ENCODE measurements at places on chromosomes 2 and 18.

DNA sequence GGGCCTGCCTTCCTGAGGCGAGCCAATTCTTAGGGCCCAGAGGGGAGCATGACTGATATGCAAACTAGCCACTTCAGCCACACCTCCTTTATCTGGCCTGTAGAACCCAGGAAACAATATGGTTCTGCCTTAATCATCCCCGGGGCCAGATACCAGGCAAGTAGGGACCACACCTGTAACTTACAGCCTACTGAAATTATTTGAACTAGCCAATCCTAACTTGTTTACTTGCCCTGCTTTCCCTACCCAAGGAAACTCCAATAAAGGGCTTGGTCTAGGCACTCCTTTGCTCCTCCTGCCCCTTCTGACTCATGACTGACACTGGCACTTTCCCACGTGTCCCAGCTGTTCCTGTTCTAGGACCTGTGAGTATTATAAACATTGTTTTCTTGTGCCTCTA is 57.6 kb downstream of the MYOM1 start:
- no peak for DNase-seq

DNA sequence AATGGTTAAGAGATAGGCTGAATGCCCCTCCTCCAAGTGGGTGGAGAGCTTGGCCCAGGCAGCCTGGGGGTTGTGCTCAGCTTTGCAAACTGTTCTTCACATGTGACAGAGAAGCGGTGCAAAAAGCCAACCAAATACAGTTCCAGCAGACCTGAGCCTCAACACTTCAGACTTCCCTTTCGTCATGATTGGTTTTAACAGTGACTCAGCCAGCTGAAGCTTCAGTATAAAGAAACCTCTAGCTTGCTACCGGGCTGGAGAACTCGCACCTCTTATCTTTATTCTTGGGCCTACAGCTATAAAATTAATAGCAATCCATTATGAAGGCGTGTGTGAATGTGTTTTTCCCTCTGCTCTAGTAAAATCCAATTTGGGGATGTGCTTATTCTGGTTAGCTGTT is 20.0 kb downstream of the SETBP1 start:
- DNase-seq: no peak

DNA sequence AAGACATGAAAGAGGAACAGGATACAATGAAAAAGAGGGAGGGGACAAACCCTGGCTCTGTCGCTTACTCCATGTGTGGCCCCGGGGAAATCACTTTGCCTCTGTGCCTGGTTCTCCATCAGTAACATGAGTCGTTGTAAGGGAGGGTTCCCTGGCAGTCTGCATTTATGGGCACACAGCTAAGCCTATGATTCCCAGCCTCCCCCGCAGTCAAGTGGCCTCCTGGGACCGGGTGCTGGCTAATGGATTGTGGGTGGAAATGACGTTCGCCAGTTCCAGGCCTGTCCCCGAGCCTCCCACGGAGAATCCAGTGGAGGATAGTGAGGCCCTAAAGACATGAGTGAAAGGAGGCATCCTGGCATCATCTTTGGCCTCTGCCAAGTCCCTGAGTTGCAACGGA is 42.7 kb downstream of the SFXN5 start:
- DNase-seq: peak; percentile 50

DNA sequence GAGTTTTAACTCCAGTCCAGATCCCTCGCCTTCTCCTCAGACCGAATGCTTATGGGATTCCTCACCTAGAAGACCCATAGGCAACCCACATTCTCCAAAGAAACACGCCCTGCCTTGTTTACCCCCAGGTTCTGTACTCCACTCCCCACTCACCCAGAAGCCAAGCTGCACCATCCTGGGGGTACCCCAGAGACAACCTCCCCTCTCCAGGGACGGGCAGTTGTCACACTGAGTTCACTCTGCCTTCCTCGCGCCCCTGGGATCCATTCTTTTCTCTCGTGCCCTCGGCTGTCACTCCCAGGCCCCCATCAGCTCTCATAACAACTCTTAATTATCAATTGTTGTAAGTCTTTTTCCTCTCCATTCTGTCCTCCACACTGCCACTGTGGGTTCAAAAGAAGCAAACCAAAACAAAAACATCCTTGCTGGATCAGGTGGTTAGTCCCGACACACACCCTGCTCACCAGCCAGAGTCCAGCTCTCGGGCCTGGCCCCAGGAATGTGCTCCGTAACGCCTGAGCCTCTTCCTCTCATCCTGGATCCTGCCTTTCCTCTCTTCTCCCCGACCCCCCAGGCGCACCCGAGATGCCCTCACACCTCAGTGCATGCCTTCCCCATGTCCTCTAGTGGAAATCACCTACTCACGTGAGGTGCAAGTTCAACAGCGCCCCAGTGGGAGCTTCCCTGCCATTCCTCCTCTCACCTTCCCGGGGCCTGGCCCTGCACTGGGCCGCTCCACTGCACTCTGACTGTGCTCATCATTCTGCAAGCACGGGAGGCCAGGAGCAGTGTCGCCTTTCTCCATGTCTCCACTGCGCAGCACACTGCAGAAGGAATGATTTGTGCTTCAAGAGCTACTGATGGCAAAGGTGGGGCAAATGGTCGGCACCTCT is 20.7 kb downstream of the COX7A2L start:
- peak; percentile 19 for DNase-seq

- no peak for DNase-seq
Observed at GRCh38 chr18:7256618-7257425, 25.9 kb downstream of the LRRC30 start.

DNA sequence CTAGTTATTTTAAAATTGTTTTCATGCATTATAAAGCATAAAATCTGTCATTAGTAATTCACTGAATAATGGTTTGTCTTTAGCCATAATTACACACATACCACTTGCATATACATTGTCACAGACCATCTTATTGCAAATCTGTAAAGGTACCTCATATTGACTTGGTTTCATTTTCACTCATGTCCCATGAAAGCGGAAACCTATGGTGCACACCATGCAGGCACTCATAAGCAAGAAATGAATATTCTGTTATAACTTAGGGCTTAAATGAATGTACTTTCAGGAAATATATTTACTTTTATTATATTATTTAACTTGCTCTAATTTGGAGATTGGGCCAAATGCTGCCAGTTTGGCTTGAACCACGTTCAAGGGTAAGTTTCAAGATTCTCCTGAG is 29.2 kb upstream of the STK17B start:
- no peak for DNase-seq

DNA sequence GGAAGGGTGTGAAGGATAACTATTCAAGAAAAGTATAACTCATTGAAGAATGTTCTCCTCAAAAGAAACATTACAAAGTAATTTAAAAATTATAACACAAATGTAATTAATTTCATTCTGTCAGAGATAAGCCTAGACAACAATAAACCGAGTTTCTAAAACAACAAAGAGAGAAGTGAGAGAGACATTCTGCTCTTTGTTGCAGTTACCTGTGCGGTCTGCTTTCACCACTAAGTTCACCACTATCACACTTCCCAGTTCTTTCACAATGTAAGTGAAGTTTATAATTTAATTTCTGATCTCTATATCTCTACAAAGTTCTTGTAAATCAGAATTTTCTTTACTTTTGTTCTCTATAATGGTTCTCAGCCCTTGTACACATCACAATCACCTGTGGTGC is 76.3 kb upstream of the FRZB start:
- no peak for DNase-seq

DNA sequence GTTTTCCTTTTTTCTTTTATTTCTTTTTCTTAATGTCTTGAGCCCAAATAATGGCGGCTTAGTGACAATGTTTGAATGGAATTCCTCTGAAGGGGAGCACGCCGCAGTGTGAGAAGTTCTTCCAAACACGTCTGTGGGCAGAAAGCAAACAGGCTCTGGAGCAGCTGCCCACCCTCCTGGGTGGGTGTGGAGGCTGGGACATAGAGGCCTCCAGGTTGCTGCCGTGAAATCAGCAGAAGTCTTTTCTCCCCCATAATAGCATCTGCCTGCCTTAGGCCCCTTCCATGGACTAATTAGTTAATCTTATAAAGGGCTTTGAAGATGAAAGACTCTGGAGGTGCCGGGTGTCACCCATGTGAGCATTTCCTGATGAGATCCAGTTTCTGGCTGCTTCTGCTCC is 213.9 kb downstream of the SH3RF3 start:
- no peak for DNase-seq

- DNase-seq: peak; percentile 23
Observed at GRCh38 chr18:57430079-57431001, 4.8 kb upstream of the ONECUT2 start.

- DNase-seq: no peak
Observed at GRCh38 chr2:58930537-58930936, 689.4 kb upstream of the FANCL start.

DNA sequence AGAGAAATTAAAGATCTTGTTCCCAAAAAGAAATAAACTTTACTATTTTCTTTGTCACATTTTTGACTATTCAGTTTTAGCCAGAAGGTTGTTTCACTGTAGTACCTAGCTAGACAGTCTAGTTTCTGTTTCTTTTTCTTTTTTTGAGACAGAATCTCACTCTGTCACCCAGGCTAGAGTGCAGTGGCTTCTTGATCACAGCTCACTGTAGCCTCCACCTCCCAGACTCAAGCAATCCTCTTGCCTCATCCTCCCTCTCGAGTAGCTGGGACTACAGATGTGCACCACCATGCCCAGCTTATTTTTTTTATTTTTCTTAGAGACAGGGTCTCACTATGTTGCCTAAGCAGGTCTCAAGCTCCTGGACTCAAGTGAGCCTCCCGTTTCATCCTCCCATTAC is 2.2 kb downstream of the RBM45 start:
- no peak for DNase-seq

- DNase-seq: no peak
Observed at GRCh38 chr2:47504174-47504810, 101.3 kb downstream of the MSH2 start.

GRCh38 chr2:229032608-229033234 is 238.4 kb downstream of the PID1 start:
- DNase-seq: no peak

DNA sequence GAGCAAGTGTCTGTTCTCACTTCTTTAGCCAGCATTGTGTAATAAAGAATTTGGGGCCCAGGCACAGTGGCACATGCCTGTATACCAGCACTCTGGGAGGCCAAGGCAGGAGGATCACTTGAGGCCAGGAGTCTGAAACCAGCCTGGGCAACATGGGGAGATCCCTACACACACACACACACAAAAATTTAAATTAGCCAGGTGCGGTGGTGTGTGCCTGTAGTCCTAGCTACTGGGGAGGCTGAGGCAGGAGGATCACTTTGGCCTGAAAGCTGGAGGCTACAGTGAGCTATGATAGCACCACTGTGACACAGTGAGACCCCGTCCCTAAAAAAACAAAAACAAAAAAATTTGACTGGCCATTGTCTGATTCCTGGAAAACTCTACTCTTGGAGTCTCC is 8.3 kb downstream of the REV1 start:
- no peak for DNase-seq

DNA sequence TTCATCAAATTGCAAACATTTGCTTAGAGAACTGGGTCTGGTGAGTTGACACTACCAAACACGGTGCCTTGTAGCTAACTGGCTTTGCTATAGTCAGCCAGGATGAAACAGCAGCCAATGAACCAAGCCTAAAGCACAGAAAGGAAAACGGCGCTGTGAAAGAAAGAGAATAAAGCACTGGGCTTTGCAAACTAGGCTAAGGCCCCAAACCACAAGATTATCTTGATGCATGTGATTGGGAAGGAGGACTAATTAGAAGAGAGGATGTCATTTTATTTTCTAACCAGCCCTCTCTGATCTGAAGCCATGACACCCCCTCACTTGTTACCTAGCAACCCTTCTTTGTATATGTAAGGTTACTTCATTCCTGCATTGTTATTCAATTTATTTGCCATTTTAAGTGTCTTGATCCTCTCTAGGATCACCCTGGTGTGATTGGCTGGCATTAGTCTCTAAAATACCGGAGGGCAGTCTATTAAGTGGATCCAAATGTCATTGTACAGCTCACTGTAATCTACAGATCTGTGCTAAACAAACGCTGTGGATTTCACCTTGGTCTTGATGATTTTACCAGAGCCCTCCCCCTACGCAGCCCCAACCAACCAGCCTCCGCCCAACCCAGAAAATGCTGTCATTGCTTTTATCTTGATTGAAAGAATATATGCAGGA is 395.4 kb upstream of the ACVR2A start:
- no peak for DNase-seq

- no peak for DNase-seq
Observed at GRCh38 chr18:10290638-10291235, 163.7 kb upstream of the APCDD1 start.

GRCh38 chr2:237495521-237496117 is 8.6 kb downstream of the MLPH start:
- DNase-seq: no peak

DNA sequence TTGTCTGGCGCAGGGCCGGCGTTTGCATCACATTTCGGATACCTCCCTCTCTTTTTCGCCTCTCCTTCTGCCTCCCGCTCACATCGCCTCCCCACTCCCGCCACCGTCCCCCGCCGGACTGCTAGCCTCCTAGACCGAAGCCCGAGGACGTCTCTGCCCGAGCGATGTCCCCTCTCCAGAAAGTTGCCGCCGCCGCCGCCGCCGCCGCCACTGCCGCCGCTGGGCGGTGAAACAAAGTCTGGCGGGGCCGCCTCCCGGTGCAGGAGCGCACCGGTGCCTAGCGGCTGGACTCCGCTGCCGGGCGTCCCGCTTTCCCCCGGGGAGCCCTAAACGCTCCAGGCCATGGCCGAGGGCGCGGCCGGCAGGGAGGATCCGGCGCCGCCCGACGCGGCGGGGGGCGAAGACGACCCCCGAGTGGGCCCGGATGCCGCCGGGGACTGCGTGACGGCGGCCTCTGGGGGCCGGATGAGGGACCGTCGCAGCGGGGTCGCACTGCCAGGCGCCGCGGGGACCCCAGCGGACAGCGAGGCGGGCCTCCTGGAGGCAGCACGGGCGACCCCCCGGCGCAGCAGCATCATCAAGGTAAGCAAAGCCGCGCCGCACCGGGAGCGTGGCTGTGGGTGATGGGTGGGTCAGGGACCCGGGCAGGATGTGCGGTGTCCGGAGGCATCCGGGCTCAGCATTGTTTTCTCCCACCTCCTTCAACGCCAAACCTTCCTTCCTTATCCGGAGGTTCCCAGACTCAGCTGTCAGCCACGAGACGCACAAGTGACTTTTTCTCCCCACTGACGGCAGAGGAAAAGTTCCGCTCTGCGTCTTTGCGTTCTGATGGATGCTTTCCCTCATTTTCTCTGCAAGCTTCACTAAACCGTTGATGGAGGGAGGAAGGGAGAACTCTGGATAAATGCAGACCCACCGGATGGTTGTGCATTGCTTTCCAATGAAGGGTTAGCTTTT is 643 bp downstream of the PLCL1 start:
- peak; percentile 67 for DNase-seq

- no peak for DNase-seq
Observed at GRCh38 chr18:50562686-50563085, 2.8 kb downstream of the MAPK4 start.

DNA sequence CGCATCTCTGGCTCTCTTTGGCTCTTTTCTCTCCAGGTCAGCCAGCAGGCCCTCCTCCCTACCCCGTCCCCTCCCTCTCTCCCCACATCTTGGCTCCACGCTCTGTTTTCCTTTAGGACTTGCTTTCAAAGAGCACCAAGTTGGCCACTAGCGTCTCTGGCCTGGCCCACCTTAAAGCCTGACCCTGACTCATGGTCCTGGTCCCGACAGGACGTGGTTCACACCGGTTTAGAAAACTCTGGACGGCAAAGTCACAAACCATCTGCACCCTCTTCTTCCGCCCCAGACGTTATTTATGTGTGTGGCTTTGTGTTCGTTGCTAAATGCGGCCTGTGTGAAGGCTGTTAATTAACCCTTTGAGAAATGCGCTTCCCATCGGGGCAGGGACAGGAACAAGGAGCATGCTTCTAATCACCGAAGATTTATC is 169.0 kb upstream of the HAAO start:
- DNase-seq: peak; percentile 26

All from nephron progenitor cell (in vitro differentiated cells).